CD8-positive, alpha-beta T cell (primary cell): ENCODE measurements at places on chromosomes 5 and 9.

- DNase-seq: no peak
Observed at GRCh38 chr5:40383749-40384651, 295.7 kb upstream of the PTGER4 start.

GRCh38 chr9:36873247-36873875 is 160.7 kb downstream of the PAX5 start:
- DNase-seq: peak; percentile 79

DNA sequence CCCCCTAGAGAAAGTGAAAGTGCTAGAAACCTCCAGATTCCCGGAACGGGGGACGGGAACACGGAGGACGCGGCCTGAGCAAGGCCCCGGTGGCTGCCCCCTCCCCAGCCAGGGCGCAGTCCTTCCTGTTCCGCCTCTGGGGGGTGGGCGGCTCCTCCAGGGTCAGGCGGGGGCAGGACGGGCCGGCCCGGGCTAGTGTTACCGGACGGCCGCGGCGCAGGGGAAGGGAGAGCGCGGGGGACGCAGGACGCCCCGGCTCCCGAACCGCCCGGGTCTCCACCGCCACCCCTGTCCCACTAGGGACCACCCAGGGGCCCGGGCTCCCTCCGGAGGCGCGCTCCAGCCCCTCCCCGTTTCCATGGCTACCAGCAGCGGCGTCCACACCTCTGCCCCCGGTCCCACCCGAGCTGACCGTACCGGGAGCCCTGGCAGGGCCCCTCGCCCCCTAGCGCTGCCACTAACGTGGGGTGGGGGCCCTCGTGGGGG is 579 bp downstream of the SLC12A7 start:
- no peak for DNase-seq

- DNase-seq: no peak
Observed at GRCh38 chr5:109929911-109930310, 240.2 kb downstream of the MAN2A1 start.

- no peak for DNase-seq
Observed at GRCh38 chr5:148729182-148729581, 74.9 kb upstream of the HTR4 start.

DNA sequence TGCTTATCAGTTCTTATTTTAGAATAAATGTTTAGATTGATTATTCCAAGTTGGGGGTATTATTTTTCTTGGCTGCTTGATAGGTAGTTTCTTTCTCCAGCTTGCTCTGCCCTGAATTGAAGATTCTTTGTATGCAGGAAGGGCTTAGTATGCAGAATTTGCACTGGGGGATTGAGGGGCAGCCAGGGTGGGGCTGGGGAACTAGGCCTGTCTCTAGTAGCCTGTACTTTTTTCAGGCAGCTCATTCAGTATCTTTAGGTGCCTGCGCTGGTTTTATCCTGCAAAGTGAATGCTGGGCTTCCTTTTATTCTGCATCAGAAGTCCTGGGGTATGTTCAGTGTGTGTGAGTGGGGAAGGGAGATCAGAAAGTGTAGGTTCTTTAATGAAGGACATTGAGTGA is 228.3 kb upstream of the ELL2 start:
- no peak for DNase-seq

DNA sequence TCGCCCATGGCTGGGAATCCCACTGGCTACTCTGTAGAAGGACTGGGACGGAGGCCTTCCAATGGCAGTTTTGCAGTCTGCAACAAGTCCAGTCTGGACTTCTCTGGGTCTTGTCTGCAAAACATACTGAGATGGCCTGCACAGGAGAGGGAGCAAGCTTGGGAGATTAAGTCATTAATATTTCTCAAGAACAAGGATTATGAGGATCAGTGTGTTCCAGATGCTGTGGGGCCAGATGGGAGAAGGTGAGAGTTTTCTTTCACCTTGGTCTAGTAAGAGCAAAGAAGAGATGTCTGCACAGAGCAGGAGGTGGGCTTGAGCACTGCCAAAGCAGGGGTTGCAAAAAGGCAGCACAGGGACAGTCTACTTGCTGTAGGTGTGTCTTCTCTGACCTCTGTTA is at the start of gene PDE6A:
Gene PDE6A, minus strand, starts transcription at position 128 of the 400 bp plus-strand sequence. Its CDS starts 120 bp downstream, at position 8.
- DNase-seq: no peak

- no peak for DNase-seq
Observed at GRCh38 chr5:92616085-92616484, 964.9 kb downstream of the NR2F1-AS1 start.

- no peak for DNase-seq
Observed at GRCh38 chr5:76804266-76804665, 14.6 kb upstream of the F2RL1 start.

GRCh38 chr5:173631478-173631877 is 15.0 kb upstream of the BOD1 start:
- DNase-seq: no peak

DNA sequence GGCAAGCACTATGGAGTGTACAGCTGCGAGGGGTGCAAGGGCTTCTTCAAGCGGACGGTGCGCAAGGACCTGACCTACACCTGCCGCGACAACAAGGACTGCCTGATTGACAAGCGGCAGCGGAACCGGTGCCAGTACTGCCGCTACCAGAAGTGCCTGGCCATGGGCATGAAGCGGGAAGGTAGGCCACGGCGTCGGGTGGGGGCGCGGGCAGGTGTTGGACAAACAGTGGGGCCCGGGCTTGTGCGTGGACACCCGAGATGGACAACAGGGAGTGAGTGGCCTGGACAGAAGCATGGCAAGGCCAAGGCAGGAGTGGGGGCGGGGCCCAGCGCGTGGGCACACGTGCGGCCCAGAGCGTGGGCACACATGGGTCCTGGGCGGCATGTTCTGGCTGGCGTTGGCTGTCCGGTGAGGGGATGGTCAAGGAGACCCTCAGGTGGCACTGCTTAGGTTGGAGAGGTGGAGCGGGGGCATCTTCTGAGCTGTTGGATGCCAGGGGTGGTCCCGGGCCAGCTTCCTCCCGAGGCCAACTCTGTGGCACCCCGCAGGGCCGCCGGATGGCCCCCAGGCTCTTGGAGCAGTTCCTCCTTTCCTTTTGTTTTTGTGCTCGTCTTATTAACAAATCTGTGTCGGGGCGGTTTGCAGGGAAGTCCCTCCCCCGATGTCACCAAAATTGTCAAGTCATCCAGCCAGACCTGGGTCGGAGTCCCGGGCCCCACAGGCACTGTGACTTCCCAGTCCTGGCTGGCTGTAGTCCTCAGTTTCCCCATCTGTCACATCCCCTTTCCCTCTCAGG is 82.9 kb downstream of the RXRA start:
- DNase-seq: no peak

GRCh38 chr5:66660396-66660795 is 64.2 kb downstream of the MAST4 start:
- DNase-seq: no peak

DNA sequence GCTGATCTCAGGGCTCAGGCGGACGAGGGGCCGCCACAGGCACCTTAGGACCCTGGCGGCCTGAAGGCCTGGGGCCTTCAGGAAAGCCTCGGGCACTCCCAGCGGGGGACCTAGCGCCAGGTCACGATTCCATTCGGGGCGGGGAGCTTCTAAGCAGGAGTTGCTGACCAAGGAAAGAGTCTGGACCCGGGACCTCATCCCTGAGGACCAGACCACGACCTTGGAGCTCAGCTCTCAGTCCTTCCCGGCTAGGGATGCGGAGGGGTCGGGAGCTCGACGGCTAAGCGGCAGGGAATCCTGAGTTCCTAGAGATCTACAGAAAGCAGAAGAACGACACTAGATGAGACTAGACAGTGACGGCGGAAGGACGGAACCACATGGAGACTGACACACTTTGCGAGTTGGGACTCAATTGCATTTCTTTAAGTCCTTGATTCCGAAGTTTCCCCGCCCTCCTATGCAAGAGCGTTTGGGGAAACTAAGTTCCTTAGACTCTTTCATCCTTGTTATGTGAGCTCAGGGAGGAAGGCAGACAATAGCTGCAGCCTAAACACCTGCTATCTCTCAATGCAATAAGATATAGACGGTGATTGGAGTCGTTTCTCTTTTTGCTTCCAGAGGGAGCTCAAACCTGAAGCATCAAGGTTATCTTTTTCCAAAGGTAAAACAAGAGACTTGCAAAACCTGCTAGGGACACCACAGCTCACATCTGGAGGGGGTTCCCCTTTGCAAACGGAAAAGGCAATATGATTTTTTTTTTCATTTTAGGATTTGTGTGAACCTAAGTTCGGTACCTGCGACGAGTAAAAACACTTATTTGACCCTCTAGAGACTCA is 9.7 kb downstream of the NR2F1-AS1 start:
- DNase-seq: no peak

DNA sequence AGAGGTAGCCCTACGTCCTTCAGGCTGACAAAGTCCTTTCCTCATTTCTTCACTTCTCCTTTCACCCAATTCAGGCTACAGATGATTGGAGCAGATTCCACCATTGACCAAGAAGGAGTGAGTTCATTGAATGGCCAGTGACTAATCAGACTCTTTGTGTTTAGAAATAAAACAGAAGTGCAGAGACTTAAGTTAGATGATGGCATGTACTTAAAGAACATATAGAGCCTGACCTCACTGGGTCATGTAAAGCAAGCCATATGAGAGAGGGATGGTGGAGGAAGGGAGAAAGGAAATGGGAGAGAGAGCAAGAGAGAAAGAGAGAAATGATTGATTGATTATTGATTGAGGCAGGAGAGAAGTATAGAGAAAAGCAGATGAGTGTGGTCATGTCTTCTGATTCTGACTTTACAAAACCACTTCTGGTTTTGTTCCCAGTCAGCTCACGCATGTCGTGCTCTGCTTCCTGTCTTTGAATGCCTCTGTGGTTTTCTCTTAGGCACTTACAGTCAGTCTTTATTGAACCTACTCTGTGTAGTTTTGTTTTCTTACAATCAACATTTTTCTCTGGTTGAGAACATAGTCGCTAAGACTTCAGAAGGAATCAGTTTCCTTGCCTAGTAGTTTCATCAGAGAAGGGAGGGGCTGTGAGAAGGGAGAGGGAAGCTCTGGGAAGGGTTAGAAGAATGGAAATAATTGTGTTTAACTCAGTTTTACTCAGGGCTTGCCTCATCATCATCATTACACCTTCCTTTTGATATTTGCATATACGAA is 149.2 kb upstream of the KLF9 start:
- DNase-seq: peak; percentile 57

- no peak for DNase-seq
Observed at GRCh38 chr5:65468633-65469032, 13.1 kb downstream of the ADAMTS6 start.

GRCh38 chr9:132500193-132500592 is 82.2 kb upstream of the BARHL1 start:
- DNase-seq: no peak

DNA sequence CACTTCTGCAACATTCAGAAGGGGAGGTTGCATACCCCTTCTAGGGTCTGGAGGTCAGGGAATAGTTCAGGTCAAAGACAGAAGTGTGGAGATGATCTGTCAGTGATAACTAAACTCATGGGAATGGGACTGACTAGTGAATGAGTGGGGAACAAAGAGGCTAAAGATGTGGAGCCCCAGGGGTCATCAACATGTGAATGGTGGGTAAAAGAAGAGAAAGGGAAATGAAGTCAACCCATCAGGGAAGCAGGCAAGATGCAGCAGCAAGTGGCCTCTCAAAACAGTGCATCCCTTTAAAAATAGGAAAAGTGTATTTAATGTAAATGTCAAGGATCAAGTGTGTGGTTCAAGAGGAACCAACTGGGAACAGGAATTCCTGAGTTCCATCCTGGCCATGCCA is 69.9 kb downstream of the PLPPR1 start:
- no peak for DNase-seq

DNA sequence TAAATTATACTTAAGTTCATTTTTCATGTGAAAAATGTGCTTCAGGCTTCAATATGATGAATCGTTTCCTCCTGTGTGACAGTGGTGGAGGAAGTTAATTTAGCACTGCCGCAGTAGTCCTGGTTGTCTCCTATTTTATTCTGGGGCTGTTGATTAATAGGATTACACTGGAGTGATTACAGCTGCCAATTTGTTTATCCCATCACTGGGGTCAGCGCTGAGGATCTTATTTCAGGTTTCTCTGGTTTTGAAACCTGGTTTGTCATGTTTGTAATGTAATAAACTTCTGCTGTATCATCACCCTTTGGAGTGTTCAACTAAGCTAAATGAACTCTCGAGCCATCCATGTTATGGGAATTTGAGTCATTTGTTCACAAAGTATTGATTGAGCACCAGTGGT is 241.7 kb upstream of the KCNN2 start:
- no peak for DNase-seq

GRCh38 chr5:26740182-26740581 is 298.2 kb downstream of the CDH9 start:
- DNase-seq: no peak

DNA sequence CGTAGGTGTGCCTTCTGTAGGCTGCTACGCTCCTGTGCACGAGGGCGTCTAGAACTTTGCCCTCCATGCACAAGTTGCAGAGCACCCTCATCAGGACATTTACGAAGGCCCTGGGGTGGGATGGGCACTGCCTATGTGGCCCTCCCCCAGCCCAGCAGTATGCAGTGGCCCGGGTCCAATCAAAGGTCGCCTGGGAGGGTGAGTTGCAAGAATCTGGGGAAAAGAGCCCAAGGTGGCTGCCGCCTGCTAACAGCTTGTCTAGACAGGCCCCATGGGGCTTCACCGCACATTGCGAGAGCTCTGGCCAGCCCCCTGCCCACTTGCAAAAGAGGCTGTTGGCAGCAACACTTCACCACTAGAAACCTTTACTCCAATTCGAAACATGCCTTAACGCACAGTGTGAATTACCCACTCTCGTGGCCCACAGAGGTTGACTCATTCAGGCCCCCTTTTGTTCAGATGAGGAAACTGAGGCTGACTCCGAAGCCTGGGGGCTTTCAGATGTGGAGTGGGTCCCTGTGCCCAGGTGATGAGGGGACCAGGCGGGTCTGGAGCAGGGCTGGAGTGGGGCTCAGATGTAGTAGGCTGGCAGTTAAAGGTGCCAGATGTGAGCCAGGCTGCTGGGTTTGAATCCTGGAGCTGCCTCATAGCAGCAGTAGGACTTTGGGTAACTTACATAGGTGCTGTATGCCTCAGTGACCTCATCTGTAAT is 31.8 kb upstream of the IL17B start:
- DNase-seq: no peak

DNA sequence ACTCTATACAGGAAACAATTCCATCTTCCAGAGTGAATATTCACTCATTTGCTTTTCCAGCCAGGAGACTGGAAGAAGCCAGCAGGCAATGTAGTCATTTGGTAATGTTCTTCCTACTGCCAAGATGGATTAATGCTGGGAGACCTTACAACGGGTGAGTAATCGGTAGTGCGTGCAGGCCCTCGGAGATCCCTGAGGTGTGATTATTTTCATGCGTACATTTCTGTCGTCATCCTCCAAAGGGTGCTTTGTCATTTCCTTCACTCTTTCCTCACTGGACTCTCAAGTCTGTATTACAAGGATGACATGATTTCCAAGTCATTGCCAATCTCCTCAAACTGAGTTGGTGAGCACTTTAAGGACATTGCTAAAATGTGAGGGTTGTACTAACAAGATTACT is 263.5 kb downstream of the CWC27 start:
- no peak for DNase-seq

DNA sequence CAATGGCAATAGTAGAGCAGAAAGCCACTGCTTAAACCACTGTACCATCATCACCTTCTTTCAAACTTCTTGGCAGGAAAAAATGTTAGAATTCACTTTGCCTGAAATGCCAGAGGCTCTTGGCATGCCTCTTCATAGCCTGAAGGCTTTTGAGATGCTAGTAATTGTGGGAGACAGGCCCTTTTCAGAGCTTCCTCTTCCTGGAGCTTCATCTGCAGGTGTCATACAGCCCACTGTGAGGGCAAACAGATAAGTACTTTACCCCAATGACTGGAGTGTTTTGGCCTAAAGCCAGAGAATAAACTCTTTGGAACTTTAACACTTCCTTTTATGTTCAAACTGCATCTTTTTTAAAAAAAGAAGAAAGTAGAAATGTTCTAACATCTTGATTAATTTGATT is 81.3 kb upstream of the TMEM171 start:
- no peak for DNase-seq

GRCh38 chr9:6226696-6227095 is 11.1 kb downstream of the IL33 start:
- no peak for DNase-seq

GRCh38 chr5:171954721-171955120 is 51.7 kb downstream of the FBXW11 start:
- no peak for DNase-seq
